CD4-positive, alpha-beta T cell treated with Interleukin-6 at 100 ng/mL for 8 hours (primary cell): ENCODE measurements at places on chromosomes 12 and 14.

DNA sequence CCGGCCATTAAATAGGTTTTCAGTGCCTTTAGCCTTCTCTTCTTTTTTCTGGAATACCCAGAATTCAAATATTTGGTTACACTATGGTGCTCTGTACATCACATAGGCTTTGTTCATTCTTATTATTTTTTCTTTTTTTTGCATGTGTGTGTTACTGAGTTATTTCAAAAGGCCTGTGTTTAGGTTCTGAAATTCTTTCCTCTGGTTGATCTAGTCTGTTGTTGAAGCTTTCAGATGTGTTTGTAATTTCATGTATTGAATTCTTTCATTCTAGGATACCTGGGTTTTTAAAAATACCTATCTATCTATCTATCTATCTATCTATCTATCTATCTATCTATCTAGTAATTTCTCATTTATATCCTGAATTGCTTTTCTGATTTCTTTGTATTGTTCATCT, 66.9 kb downstream of the FBXO33 start:
- no peak for DNase-seq

DNA sequence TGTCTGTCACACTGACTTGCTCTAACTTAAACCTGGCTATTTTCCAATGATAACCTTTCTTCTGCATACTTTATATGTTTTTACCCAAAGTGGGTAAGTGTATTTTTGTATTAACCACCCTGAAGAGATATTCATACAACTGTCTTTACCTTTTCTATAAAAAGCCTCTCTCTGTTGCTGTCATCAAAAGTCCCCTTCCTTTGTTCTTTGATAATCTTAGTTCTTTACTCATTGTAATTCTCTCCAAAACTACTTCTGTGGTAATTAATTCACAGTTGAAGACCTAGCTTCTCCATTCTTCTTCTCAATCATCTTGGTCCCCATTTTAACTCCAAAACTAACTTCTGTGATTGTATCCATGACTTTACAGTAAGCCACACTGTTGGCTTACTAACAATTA, 479.7 kb upstream of the MGAT4C start:
- no peak for DNase-seq

- DNase-seq = no peak
Observed at GRCh38 chr12:93918262-93918661, 230.1 kb upstream of the PLXNC1 start.

- peak; percentile 59 for DNase-seq
Observed at GRCh38 chr14:34875031-34875922, at the start of gene BAZ1A. Gene BAZ1A, minus strand, starts transcription at chr14:34875360. Its CDS starts 756 bp downstream, at chr14:34874604.

DNA sequence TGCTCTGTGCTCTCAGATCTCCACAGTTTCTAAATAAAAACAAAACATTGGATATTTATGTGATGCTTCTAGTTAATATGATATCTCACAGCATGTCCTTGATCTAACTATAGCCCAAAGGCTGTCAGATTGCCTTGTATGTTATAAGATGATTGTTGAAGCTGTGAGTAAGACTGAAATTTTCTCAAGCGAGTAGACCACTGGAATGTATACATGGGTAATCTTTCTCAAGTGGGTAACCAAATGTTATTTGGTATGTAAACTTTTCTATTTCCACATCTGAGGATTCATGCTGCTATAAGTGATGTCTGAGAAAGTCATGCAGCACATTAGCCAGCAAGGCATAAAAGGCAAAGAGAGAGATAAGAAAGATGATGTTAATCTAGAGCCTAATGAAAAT, 886.7 kb downstream of the NRXN3 start:
- DNase-seq = no peak

GRCh38 chr14:91708795-91709194, 23.1 kb downstream of the CATSPERB start:
- no peak for DNase-seq

DNA sequence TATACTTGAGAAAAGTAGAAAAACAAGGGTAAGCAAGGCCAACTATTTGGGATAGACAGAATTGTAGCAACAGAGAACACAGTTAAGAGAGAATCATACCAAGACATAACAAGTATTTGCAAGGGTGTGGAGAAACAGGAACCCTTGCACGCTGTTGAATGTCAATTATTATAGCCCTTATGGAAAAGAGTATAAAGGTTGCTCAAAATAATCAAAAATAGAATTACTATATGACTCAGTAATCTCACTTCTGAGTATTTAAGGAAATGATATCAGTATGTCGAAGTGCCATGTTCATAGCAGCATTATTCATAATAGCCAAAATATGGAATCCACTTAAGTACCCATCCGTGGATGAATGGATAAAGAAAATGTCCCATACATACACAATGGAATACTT, 193.3 kb downstream of the PHLDA1 start:
- no peak for DNase-seq
